ENCODE measurements at places on chromosomes 5 and 9.

DNA sequence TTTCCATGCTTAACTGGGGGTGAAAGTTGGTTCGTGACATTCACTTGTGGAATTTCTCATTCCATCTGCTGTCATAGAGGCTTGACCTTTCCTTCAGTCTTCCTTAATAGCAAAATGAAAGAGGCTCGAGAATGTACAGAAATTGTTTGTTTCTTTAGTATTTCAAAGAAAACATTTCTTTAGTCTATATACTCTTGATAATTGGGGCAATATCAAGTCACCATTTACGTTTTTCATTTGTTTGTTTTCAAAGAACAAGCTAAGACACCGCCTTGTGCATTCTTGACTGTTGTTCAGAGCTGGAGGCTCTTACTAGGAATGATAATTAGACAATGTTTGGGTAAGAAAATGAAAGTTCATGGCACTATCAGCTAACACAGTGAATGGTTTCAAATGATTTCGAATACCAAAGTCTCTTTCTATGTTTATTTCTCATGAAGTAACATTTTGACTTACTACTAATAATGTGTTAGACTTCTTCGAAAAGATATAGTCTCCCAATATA is 835.4 kb downstream of the SEMA5A start:
- DNase-seq: no peak

DNA sequence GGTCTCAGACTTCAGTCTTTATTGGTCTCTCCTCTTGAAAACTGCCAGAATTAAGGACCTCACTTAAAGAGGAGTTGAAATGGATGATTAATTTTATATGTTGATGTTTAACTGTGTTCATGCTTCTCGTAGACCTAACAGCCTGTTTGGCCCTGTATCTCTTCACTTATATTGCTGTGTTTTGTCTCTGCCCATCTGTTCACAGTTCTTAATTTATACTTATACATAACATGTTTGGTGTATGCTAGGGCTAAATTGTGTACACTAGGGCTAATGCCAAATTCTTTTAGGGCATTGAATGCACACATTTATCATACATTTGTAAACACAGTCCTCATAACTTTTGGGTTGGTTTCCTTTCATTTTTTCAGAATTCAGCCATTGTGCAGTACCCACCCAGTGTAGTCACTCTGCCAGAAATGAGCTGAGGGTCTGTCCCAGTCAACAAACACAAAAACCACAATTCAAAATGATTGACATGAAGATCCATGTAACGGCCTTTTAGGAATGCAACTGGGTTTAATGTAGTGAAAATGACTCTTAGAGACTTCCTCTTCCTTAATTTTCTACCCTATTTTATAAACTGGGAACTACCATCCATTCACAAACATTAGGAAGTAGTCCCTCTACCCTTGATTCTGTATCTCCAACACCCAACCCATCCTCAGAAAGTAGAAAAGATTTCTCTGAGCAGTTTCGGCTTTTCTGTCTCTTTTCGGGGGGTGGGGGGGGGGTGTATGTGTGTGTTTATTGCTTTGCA is 668.8 kb upstream of the KLF4 start:
- no peak for DNase-seq

GRCh38 chr5:95029569-95030366 is 255.1 kb downstream of the MCTP1 start:
- DNase-seq: no peak

- no peak for DNase-seq
Measured at GRCh38 chr9:120161776-120162175, 418.2 kb downstream of the CDK5RAP2 start.

DNA sequence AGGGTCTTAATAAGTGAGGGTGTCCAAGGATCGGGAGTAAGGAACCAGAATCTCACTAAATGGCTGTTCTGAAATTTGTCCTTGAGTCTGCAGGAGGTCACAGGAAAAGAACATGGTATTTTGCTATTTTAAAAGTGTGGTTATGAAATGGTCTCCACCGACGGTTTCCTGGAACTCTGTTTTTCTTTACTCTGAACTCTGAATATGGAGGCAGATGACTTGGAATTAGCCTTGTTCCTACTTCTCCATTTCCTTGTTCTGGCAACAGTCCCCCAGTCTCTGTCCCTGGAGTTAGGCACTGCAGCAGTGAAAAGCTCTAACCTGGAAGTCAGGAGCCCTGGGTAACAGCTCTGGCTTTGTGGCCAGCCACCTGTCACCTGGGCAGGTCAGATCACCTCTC is 46.6 kb upstream of the C5orf58 start:
- no peak for DNase-seq

DNA sequence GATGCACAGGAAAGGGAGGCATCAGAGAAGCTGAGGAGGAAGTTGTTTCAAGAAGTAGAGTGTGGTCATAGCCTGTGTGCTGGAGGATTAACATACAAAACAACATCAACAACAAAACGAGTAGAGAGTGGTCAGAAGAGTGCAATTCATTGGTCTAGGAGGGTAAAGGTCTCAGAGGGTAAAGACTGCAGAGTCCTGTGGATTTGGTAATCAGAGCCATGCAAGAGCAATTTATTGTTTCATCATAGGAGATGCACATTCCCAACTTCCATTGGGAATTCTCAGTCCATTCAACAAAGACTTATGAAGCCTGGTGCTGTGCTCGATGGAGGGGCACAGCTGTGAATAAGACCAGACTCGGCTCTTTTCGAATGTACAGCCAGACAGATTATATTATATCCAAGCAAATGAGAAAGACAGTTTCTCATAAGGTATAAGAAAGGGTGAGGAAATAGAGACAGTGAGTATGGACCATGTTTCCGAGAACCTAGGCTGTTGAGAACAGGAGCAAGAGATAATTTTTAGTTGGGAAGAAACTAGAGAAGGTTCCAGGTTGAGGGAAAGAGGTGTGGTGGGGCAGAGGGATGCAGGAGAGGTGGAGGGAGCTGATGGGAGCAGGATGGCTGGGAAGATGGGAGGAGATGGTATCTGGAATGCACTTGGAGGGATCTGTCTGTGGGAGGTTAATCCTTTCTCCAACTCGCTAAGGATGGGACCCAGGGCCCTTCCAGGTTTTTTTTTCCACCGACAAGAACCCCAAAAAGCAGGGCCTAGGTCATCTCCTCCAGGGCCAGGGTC is 7.9 kb upstream of the MYORG start:
- DNase-seq: no peak

DNA sequence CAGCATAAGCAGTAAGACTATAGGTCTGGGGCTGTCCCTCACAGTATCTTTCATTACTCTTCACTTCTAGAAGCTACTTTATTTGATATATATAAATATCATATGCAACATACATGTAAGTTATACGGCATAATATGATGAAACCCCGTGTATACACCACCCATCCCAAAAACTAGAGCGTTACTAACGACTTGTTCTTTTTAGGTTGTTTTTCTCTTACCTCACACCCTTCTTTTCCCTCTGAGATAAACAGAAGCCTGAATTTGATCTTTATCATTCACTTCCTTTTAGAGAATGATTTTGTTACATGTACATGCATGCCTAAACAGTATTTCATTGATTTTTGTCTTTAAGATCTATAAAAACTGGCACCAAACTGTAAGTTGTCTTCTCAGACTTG is 3.7 kb downstream of the TRMO start:
- no peak for DNase-seq

DNA sequence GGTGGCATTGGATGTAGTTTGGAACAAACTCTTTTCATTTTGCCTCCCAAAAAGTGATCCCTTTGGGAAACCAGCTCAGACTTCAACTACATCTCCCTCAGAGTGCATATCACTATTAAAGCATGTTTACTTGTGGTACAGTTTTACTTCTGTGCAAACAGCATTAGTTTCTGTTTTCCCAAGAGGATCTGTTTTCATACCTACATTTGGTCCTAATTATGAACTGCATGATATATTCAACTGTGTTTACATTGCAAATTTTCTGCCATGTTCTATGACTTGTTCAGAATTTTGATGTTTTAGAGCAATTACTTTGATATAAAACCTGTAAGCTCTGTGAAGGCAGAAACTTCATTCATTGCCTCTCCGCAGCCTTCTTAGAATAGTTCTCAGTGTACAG is 681.5 kb upstream of the ACO1 start:
- DNase-seq: no peak

DNA sequence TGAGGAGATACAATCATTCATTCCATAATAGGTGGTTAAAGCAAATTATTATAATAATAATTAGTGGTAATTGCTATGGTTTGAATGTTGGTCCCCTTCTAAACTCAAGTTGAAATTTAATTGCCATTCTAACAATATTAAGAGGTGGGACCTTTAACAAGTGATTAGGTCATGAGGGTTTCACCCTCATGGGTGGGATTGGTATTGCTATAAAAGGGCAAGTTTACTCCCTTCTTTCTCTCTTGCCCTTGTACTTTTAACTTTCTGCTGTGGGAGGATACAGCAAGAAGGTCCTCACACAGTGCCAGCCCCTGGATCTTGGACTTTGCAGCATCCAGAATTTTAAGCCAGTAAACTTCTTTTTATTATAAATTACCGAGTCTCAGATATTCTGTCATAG is 101.9 kb upstream of the PARP8 start:
- no peak for DNase-seq

GRCh38 chr5:174352681-174353080 is 307.2 kb downstream of the NSG2 start:
- no peak for DNase-seq

DNA sequence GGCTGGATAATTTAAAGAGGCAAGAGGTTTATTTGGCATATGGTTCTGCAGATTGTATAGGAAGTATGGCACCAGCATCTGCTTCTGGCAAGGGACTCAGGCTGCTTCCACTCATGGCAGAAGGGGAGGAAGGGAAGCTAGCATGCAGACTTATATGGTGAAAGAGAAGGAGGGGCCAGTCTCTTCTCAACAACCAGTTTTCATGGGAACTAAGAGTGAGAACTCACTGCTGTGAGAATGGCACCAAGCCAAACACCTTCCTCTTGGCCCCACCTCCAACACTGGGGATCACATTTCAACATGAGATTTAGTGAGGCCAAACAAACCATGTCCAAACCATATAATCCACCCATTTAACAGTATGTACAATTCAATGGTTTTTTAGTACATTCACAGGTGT is 113.3 kb upstream of the SHB start:
- no peak for DNase-seq

GRCh38 chr9:126383406-126384046 is 56.9 kb downstream of the MVB12B start:
- no peak for DNase-seq

GRCh38 chr5:175343308-175343707 is 100.7 kb downstream of the DRD1 start:
- no peak for DNase-seq

DNA sequence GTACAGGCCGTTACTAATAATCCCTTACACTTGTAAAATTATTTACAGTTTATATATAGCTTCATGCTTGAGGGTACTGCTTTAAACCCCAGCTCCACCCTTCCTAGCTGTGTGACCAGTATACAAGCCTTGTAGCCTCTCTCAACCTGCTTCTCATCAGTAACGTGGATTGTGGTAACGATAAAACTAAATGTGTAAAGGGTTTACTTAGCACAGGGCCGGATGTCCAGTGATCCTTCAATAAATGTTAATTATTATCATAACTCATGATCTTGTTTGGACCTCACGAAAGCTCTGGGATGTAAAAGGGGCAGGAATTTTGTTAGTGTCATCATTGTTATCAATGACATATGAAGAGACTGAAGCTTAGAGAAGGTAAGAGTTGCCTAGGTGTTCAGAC is 7.5 kb upstream of the ARSI start:
- DNase-seq: no peak

- no peak for DNase-seq
Measured at GRCh38 chr9:37371565-37372464, 50.7 kb upstream of the GRHPR start.

DNA sequence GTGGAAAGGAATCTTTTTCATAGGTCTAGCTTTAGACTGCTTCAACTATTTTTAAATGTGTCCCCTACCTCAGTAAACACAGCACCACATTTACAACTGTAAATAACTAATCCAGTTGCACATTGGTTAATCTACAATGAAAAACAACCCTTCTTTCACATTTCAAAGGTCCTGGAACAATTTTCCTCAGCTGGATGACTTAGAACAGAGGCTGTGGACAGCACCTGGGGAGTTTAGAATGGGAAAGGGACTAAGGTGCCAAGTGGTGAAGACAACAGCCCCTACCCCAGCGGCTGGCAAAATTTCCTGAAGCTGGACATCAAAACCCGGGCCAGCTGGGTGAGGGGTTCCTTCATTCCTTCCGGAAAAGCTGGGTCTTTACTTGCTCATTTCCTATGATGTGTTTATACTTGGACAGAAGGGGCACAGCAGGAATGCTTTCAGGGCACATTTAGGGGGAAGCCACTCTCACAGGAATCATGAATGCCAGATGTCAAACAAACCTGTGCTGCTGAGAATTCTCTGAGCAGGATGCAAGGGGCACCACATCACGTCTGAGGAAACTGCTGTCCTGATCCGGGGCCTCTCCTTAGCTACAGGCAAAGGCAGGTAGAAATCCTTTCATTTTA is 158.3 kb downstream of the NR2F1-AS1 start:
- no peak for DNase-seq

GRCh38 chr9:12993466-12993865 is 218.6 kb downstream of the LURAP1L start:
- no peak for DNase-seq
